Prostate gland (tissue), 2 donors: ENCODE measurements at places on chromosomes 11 and 22.

DNA sequence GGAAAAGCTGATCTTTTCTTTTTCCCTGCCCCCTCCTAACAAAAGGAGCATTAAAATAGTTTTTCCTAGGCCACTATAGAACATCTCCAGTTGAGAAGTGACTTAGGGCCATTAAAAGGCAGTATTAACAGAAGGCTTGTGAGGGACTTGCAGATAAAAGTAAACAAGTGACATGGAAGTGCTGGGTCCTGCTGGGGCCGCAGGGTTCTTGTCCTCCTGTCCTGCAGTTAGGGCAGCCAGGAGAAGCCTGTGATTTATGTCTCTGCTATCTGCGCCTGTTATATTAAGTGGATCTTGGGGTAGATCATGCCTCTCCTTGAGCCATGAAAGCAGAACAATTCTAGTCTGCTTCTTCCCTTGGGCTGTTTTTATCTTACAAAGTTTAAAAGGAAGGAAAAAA lies 271.4 kb upstream of the C11orf87 start:
- no peaks in the 10 kb centered on the region for H3K27me3 ChIP-seq
- no peak for DNase-seq
- H3K4me3 ChIP-seq: no peak overlapping the region
- no peaks in the 10 kb centered on the region for H3K36me3 ChIP-seq
- no peaks in the 10 kb centered on the region for H3K4me1 ChIP-seq
- H3K27ac ChIP-seq: no peak overlapping the region

GRCh38 chr22:35838855-35839576 lies 121.3 kb downstream of the APOL5 start:
- no peak overlapping the region for H3K4me3 ChIP-seq
- H3K27ac ChIP-seq: peak overlapping the region; percentile 79
- no peaks in the 10 kb centered on the region for H3K36me3 ChIP-seq
- no peaks in the 10 kb centered on the region for H3K27me3 ChIP-seq
- H3K4me1 ChIP-seq: peaks cover 3% of the 10 kb centered on the region

DNA sequence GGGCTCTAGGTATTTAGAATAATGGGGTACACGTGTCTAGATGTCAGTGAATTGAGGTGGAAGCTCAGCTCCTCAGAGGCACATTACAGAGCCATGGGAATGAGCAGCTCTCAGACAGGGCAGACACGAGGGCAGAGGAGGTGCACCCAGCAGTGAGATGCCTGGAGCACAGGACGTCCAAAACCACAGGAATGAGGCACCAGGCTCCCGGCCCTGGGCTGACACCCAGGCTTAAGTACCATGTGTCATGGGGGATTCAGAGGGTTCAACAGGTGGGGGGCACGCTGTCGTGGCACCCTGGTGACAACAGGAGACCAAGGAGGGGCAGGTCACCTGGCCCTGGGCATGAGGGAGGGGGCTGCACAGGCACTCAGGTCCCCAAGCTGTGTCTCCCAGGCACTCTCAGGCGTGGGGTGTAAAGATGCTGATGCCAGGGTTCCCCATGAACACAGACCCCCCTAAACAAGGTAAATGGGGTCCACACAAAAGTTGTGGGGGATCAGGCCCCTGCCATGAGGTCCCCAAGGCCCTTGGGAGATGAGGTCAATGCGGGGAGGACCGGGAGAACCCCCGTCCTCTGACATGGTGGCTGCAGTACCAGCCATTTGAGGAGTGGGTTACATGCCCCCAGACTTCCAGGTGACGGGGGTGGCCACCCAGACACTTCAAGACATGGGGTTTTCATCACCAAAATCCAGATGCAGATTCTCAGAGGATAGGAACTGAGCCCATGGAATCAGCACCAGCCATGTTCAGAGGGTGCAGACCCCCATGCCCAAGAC lies 5.6 kb upstream of the SYT8 start:
- H3K36me3 ChIP-seq: no peaks in the 10 kb centered on the region
- H3K27ac ChIP-seq: no peak overlapping the region

DNA sequence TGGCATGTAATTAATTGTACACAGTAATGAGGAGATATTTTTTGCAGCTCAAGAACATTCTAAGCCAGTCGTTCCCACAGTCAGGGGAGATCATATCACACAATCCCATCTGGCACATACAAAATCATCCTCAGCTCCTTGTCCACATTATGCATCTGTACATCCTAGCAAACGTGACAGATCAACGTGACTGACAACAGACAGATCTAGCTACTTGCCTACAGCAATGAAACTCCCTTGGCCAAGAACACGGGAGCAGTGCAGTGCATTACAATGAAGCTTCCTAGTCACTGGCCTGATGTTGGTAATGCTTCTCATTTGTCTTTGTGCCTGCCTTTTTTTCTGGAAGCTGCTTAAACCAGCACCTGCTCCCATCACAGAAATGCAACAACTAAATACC lies 24.5 kb upstream of the GUCY1A2 start:
- no peak overlapping the region for H3K27ac ChIP-seq
- H3K36me3 ChIP-seq: no peaks in the 10 kb centered on the region
- H3K4me3 ChIP-seq: no peak overlapping the region
- no peak for DNase-seq
- H3K27me3 ChIP-seq: no peaks in the 10 kb centered on the region

DNA sequence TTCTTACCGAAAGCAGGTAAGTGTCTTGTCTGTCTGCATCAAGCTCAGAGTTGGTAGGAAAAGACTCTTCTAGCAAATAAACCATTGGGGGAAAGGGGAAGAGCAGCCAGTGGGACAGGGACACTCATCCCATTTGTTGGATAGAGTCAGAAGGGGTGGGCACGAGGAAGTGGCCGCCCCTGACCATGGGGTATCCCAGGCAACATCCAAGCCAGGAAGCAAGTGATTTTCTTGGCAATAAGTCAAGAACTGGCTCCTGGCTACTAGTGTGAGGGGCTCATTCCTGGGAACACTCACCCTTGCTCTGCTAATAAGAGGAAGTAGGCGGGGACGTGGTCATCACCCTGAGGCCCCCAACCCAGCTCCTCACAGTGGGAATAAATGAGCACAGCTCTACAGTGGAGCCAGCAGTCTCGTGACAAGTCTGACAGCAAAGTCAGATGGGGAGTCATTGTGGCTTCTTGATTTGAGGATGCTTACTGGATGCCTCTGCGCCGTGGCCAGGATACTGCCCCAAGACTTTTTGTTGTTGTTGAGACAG lies 6.7 kb downstream of the SLC25A18 start:
- H3K27me3 ChIP-seq: no peaks in the 10 kb centered on the region
- peak overlapping the region; percentile 86 for H3K27ac ChIP-seq
- H3K4me1 ChIP-seq: no peaks in the 10 kb centered on the region
- H3K4me3 ChIP-seq: no peak overlapping the region
- no peak for DNase-seq

DNA sequence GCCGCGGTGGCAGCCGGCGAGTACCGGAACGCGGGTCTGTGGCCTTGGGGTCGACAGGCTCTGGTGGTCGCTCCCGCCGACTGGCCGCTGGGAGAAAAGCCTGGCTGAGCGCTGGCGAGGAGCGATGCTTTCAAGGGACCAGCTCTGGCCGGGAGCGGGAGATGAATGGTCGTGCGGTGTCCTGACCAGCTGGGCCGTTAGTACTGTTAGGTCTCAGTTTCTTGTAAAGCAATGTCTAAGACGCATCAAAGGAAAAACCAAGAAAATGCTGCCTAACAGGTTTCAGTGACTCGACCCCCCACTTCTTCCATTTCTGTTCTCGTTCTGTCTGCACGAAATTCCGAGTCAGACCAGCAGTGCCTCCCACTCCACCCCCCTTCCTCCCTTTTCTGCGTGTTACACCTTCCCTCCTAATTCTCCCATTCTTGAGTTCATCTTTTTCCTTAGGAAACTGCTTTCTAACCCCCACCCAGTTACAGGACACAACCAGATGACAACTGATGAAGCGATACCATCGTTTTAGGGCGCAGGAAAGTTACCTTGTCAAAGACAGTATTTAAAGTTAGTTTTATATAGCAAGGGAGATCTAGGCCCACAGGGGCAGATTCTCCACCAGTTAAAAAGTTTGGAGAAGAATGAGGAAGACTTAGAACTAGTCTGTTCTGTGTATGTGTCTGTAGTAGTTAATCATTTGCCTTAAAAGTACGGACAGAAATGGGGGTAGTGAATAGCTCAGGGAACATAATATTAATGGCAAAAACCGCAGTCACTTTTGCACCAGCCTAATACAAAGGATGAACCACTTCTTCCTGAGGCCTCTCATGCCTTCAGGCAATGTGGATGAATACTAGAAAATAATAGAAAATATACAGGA lies 1.0 kb downstream of the CUL5 start:
- no peaks in the 10 kb centered on the region for H3K36me3 ChIP-seq
- DNase-seq: no peak
- no peaks in the 10 kb centered on the region for H3K4me1 ChIP-seq

GRCh38 chr11:25886036-25886435 lies 445.9 kb upstream of the ANO3 start:
- no peak overlapping the region for H3K4me3 ChIP-seq
- no peaks in the 10 kb centered on the region for H3K27me3 ChIP-seq
- no peaks in the 10 kb centered on the region for H3K4me1 ChIP-seq
- H3K27ac ChIP-seq: no peak overlapping the region
- DNase-seq: no peak
- no peaks in the 10 kb centered on the region for H3K36me3 ChIP-seq

GRCh38 chr11:911031-911889 lies 650 bp upstream of the CHID1 start:
- H3K4me3 ChIP-seq: peak overlapping the region; percentile 86
- peak overlapping the region; percentile 88 for H3K27ac ChIP-seq
- no peaks in the 10 kb centered on the region for H3K4me1 ChIP-seq

DNA sequence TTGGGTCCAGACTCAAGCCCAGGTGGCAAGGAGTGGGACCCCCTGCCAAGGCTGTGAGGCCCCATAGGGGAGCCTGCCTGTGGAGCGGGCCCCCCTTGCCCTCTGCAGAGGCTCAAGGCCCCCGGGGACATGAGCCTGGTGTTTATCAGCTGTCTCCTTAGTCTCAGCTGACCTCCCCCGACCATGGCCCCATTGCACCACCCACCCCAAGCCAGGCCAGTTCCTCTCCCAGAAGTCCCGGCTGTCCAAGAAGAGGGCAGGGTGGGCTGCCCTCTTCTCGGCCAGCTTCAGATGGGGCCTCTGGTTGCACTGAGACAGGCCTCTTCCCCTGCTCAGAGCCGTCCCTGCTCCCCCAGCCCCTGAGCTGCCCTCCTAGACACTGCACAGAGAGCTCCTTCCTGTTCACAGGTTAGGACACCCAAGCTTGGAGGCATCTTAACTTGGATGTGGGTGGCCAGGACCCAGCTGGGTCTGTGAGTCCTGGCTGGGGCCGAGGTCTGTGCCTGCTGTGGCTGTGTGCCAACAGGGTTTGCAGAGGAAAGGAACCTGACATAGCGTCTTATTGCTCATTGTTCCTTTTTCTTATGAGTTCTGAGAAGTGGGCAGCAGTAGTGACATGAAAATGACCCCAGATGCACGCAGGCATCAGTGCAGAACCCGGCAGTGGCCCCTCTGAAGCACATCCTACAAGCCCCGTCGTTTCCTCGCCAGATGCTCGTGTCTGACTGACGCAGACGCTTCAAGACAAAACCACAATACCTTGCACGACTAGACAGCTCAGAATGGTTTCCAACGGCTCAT lies 5.4 kb downstream of the TRABD start:
- H3K4me1 ChIP-seq: peaks cover 12% of the 10 kb centered on the region
- peaks cover 11% of the 10 kb centered on the region for H3K36me3 ChIP-seq
- peak overlapping the region; percentile 40 for H3K4me3 ChIP-seq
- H3K27me3 ChIP-seq: no peaks in the 10 kb centered on the region
- H3K27ac ChIP-seq: peak overlapping the region; percentile 83

- no peak for DNase-seq
- no peaks in the 10 kb centered on the region for H3K36me3 ChIP-seq
- H3K27ac ChIP-seq: no peak overlapping the region
- H3K27me3 ChIP-seq: no peaks in the 10 kb centered on the region
- no peaks in the 10 kb centered on the region for H3K4me1 ChIP-seq
- no peak overlapping the region for H3K4me3 ChIP-seq
These were observed 54.6 kb downstream of the KCNA4 start for GRCh38 chr11:29962243-29962642.

GRCh38 chr11:3074912-3075589 lies 17.8 kb upstream of the CARS1 start:
- no peak overlapping the region for H3K4me3 ChIP-seq
- no peaks in the 10 kb centered on the region for H3K36me3 ChIP-seq
- DNase-seq: no peak
- no peaks in the 10 kb centered on the region for H3K27me3 ChIP-seq

GRCh38 chr22:43267981-43268660 lies 75.1 kb downstream of the SCUBE1 start:
- H3K27ac ChIP-seq: no peak overlapping the region
- no peaks in the 10 kb centered on the region for H3K36me3 ChIP-seq
- no peak for DNase-seq

DNA sequence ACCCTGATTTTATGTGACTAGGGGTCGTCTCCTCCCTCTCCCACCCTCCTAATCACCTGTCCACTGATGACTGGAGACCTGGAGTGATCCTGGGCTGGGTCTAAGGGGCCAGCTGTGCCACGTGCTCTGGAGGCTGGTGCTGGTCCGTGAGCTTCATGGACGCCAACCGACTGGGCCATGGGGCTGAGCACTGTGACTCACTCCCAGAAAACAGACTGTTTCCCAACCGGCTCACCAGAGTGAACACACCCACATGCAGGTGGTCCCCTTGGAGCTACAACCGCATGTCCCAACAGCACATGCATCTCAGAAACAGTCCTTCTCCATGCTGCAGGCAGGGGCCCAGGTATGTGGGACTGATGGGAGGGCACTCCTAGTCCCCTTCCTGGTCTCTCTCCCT lies 14.0 kb upstream of the LMO1 start:
- no peaks in the 10 kb centered on the region for H3K27me3 ChIP-seq
- H3K27ac ChIP-seq: no peak overlapping the region
- no peaks in the 10 kb centered on the region for H3K36me3 ChIP-seq
- no peak for DNase-seq
- H3K4me3 ChIP-seq: no peak overlapping the region
- H3K4me1 ChIP-seq: no peaks in the 10 kb centered on the region

DNA sequence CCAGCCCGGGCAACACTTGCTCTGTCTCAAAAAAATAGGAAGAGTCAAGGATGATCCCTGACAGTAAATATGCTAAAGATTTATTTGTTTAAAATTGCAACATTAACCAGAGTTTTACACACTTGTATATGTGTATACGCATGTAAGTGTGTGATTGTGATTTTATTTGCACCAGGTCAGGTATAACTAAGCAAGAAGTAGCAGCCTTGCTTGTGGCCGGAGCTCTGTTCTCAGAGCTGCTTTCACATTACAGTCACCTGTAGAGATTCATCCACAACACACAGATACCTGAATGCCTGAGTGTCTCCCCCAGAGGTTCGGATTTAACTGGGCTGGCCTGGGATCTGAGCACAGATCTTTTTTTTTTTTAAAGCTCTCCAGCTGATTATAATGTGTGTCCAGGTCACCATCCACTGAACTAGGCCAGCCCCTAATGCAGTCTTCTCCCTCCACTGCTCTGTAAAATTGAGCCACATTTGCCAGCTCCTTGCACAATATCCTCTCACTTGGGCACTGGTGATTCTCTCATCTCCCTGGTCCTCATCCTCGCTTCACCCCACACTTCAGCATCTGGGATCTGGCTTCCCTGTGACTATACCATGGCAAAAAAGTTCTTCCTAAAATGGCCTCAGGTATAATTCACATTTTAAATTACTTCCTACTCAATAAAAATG lies 48.3 kb downstream of the LIF start:
- no peaks in the 10 kb centered on the region for H3K27me3 ChIP-seq
- H3K4me1 ChIP-seq: peaks cover 8% of the 10 kb centered on the region
- H3K4me3 ChIP-seq: no peak overlapping the region
- no peaks in the 10 kb centered on the region for H3K36me3 ChIP-seq

- H3K27me3 ChIP-seq: no peaks in the 10 kb centered on the region
- peak; percentile 98 for DNase-seq
- H3K4me3 ChIP-seq: peak within 1 kb of the TSS; percentile 84
- H3K4me1 ChIP-seq: no peaks in the 10 kb centered on the region
- no peaks in the 10 kb centered on the region for H3K36me3 ChIP-seq
These were observed at the start of gene MAFF for GRCh38 chr22:38201711-38202436. Gene MAFF (plus strand): TSS chr22:38201994. CDS start chr22:38213854, 11,860 bp downstream.
